Endothelial cell (in vitro differentiated cells): ENCODE measurements at places on chromosomes 16 and 17.

GRCh38 chr17:12459736-12460135, 206.0 kb upstream of the MYOCD start:
- DNase-seq = no peak

- DNase-seq = no peak
Measured at GRCh38 chr16:22789281-22789945, 24.5 kb upstream of the HS3ST2 start.

GRCh38 chr17:65058593-65058992, 2.1 kb upstream of the GNA13 start:
- no peak for DNase-seq

DNA sequence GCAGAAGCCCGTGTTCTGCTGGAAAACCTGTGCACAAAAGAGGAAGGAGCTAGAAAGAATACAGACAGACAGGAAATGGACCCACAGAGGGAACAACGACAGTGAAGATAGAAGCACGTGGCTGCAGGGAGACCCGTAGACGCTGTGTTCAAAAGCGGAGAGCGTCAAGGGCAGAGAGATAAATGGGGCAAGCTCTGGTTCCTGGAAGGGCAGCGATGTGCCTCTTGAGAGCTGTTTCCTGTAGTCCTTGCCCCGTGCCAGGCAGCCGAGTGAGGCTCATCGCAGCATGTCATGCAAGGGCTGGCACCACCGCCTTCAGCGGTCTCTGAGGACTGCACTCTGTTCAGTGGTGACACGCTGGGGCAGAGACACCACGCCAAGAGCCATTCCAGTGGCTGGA, 43.6 kb upstream of the CACNG5 start:
- DNase-seq = no peak

DNA sequence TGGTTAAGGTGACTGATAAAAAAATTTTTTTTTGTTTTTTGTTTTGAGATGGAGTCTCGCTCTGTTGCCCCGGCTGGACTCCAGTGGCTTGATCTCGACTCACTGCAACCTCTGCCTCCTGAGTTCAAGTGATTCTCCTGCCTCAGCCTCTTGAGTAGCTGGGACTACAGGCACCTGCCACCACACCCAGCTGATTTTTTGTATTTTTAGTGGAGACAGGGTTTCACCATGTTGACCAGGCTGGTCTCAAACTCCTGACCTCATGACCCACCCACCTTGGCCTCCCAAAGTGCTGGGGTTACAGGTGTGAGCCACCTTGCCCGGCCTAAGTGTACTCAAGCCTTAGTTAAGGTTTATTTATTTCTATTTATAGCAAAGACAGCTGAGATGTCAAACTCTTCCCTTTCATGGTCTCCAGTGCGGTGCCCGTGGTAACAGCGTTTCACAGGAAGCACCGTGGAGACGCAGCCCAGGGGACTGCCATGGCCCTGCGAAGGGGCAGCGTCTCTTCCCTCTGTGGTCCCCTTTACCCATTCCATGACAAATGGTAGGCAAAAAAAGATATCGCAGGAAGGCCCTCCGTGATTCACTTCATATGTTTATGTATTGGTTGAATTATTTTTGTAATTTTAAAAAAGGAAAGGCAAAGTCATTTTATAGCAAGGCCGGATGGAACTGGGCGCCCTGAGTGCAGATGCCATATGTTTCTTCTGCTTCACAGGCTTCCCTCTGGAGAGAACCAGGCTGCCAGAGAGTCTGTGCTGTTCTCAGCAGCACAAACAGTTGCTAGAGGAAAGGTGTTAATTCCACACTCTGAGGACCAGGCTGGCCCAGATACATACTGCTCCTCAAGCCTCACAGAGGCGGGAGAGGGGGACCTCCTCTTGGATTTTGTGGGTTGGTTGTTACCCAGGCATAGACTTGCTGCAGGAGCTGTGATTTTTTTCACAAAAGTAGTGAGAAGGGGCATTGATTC, 29.2 kb downstream of the DDX19A start:
- no peak for DNase-seq

DNA sequence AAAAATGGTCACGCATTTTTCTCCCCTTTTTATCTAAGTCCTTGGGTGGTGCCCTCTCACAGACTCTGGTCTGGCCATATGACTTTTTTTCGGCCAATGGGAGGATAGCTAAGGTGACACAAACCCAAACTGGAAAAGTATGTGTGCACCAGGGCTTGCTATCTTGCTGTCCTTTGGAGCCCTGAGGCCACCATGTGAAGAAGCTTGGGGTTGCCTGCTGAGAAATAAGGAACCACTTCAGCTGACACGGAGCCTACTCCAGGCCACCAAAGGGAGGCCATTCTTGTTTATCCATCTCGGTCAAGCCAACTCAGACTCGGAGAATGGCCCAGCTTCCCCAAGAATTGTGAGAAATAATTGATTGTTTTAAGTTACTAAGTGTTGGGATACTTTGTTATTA, 111.4 kb upstream of the ZFHX3 start:
- no peak for DNase-seq

GRCh38 chr17:43868226-43868994, 21.4 kb downstream of the CD300LG start:
- DNase-seq = no peak

- DNase-seq = no peak
Measured at GRCh38 chr16:28549301-28549899, 4.3 kb upstream of the SGF29 start.

- no peak for DNase-seq
Measured at GRCh38 chr16:22357635-22357971, 16.8 kb downstream of the CDR2 start.

DNA sequence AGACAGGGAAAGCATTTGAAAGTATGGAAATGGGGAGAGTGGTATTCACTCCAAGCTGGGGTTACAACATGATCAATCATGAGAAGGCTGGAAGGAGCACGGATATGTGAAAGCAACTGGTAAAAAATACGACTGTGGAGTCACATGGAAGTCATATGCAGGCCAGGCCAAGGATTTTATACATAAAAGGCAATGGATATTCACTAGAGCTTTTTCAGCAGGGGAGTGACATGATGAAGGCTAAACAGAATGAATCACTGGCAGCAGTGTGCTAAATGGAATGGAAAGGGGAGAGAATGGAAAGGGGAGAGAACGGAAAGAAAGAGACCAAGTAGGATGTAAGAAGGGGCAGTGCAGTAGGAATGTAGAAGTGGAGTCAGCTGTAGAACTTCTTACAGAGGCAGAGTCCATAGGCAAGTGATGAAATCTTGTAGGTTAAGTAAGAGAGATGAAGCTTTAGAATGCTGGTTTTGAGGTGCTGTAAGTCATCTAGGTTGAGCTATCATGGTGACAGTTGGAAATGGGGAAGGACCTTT, 13.0 kb upstream of the NETO2 start:
- DNase-seq = no peak

DNA sequence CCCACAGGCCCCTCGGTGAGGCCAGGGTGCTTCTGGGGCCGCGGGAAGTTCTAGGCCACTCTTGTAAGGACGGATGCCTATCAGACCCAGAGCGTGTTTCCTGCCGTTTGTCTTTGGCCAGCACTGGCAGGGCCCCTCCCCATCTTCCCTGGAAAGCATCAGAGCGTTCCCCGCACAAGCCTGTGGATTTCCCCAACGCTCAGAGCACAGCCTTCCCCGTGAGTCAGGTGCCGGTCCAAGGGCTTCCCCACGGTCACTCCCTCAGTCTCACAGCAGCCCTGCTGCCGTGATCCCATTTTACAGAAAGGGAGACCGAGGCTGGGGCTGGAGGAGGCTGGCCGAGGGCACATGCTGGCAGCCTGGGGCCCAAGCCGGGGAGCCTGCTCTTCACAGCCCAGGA, 33.7 kb downstream of the CRISPLD2 start:
- no peak for DNase-seq

DNA sequence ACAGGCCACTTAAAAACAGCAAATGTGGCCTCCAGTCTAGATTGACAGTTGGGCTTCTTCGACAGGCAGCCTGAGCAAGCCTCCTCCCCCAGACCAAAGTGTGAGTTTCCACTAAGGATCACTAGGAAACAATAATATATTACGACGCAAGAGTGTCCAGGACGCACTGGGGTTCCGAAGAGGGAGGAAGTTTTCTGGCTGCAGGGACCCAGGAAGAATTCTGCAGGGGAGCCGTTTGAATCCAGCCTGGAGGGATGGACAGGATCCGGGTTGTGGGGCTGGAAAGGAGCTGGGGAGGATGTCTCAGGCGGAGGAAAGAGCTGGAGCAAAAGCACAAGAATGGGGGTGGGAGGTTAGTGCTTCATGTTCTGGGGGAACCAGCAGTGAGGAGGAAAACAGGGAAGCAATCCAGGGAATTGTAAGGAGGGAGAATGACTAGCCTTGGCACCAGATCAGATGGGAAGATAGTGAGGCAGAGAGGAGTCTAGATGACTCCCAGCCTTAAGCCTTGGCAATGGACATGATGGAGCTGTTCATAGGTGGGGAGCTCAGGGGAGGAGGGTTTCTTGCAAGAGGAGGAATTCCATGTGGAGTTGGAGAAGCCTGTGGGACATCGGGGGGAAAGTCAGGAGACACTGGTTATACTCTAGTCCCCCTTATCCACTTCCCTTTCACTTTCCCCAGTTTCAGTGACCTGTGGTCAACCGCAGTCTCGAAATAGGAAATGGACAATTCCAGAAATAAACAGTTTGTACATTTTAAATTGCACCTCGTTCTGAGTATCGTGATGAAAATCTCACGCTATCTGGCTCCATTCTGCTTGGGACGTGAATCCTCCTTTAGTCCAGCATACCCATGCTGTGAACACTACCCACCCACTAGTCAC, 26.6 kb downstream of the NGFR start:
- no peak for DNase-seq

DNA sequence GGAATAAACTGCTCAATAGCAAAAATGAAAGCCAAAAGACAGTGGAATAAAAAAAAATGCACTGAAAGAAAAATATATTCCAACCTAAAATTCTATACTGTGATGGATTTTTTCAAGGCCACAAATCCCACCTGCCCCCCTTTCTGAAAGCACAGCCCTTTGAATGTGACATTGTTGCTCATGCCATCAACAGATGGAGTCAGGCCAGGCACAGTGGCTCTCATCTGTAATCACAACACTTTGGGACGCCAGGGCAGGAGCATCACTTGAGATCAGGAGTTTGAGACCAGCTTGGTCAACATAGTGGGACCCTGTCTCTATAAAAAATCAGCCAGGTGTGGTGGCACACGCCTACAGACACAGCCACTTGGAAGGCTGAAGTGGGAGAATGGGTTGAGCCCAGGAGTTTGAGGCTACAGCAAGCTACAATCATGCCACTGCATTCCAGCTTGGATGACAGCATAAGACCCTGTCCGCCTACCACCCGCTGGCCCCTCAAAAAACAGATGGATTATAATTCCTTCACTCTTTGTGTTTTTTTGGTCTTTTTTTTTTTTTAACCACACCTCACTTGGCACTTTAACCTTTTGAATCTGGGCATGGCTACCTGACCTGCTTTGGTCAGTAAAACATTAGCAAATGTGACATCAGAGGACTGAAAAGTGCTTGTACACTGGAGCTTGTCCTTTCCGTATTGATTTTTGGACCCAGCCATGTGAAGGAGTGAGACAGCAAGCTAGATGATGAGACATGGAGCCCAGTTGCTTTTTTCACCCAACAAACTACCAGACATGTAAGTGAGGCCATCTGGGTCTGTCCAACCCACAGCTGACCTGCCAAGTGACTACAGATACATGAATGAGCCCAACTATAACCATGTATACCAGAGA, 36.3 kb downstream of the GLG1 start:
- DNase-seq = no peak

DNA sequence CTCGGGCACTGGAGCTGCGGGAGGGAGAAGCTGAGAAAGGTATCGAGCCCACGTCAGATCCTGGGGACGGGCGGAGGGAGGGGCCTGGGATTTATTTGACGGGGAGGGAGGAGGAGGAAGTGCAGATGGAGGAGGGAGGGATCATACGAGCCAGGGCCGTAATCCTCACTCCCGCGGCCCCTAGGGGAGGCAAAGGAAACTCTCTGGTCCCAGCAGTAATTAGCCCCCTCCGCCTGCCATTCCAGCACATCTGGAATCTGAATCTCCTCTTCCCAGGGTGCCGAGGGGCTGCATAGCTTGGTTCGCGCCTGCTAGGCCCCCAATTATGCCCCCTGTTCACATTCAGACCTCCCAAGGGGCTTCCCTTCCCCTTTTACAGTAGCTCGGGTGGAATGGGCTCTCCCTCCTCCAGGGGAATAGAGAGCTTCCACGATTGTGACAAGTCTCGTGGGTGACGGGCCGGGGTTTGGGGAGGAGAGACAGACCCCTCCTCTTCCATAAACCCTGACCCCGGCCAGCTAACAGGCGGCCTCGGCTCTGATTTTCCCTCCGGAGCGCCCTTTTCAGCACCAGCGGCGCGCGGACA, at the start of gene SEZ6L2:
TSS of gene SEZ6L2 (minus strand) at position 35 of the 586 bp plus-strand sequence. CDS start 531 bp downstream, outside the sequence.
- peak; percentile 84 for DNase-seq

- peak; percentile 79 for DNase-seq
Measured at GRCh38 chr17:65278050-65278819, 141.1 kb downstream of the RGS9 start.

GRCh38 chr17:48547808-48548522, 3.1 kb upstream of the HOXB2 start:
- no peak for DNase-seq

DNA sequence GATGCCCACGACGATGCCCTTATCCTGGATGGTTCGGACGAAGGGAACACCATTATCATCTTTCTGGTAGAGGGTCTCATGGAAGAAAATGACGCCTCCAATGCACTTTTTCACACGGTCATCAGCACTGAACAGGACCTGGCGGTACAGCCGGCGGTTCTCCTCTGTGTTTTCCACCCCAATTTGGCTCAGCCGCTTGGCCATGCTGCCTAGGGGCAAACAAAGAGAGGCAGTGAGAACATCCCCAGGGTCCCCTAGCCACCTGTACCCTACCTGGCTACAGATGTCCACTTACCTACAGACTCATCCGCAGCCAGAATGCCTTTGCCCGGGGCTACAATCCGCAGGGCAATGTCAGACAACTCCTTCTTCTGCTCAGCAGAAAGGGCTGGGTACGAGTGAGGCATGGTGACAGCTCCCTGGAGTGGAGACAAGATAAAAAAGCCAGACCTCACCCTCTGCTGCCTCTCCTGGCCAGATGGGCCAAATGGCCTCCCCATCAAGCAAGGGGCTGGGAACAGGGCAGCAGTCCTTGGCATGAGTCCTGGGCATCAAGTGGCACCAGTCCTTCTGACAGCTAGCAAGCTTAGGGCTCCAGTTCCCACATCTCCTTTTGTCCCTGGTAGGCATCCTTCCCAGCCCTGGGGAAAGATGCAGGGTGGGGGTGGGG, 1.4 kb downstream of the ALDOC start:
- no peak for DNase-seq

DNA sequence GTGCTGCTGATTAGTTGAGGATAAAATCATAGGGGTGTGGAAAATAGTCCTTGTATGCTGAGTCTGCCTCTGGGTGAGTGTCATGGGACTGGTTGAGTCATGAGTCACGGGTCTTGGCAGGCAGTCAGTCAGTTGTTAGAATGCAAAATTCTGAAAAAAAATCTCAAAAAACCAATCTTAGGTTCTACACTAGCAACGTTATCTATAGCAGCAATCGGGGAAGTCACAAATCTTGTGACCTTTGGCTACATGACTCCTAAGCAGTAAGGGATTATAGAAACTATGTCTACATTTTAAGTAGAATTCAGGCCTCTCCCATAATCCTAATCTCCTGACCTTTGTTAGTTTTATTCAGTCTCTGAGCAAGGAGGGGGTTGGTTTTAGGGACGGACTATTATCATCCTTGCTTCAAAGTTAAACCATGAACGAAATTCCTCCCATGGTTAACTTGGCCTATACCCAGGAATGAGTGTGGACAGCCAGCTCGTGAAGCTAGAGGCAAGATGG, 18.0 kb upstream of the PMFBP1 start:
- no peak for DNase-seq
